CD14-positive monocyte (primary cell): ENCODE measurements at places on chromosomes 5 and 9. TPM values are rescaled to one million over a fixed set of nuclear protein-coding genes. Genes with fewer than 3 reads are reported as not detected.

The EMB gene
- 191 TPM for polyA plus RNA-seq

The CDC42SE2 gene
- 15.0 and 34.4 TPM in 2 replicates for polyA plus RNA-seq

- DNase-seq, result no peak
- peaks cover 9% of the 10 kb centered on the region for H3K4me1 ChIP-seq
- no peaks in the 10 kb centered on the region for H3K36me3 ChIP-seq
- no peak overlapping the region for H3K4me3 ChIP-seq
- H3K27me3 ChIP-seq, result no peaks in the 10 kb centered on the region
These were observed 318.8 kb downstream of the PIK3R1 start for GRCh38 chr5:68534131-68534940.

GRCh38 chr9:127535396-127535795, 76.7 kb upstream of the STXBP1 start:
- DNase-seq, result no peak
- H3K27ac ChIP-seq, result no peak overlapping the region
- H3K4me3 ChIP-seq, result no peak overlapping the region
- H3K4me1 ChIP-seq, result no peaks in the 10 kb centered on the region
- peaks cover 12% of the 10 kb centered on the region for H3K36me3 ChIP-seq

GRCh38 chr9:34547960-34548611, 25.3 kb upstream of the ENHO start:
- no peaks in the 10 kb centered on the region for H3K36me3 ChIP-seq
- no peak for DNase-seq
- no peak overlapping the region for H3K27ac ChIP-seq
- no peaks in the 10 kb centered on the region for H3K27me3 ChIP-seq
- H3K4me1 ChIP-seq, result no peaks in the 10 kb centered on the region
- H3K4me3 ChIP-seq, result no peak overlapping the region

The TCF7 gene
- polyA plus RNA-seq, result 0.15 and 0.47 TPM in 2 replicates

DNA sequence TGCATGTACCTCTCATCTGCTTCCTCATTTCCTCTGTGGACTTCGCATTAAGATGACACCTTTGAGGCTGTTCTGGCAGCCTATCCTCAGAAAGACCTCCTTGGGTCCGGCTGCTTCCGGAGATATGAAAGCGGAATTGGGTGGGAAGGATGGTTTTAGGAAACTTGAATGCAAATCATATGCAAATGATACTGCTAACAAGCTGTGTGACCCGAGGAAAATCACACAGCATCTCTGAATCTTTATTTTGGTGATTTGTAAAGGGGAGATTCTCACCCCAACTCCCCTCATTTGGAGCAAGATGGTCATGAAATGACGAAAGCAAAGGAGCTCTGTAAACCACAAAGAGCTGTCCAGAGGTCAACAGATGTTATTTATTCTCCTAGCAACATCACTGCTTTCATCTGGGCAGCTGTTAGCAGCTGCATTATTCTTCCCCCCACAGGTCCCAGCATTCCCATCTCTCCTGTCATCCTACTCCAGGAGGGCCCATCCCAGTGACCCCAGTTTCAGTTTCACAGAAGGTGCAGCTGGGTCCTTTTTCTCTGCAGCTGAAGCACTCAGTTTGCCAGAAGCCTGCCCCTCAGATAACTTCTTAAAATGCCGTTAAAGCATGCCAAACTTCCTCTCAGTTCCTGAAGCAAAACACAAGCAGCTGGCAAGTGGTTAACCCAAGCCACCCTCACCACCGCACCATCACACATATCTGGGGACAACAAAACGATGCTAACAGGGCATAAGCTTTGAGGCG, 269.5 kb downstream of the SEC61B start:
- no peak overlapping the region for H3K27ac ChIP-seq
- H3K4me1 ChIP-seq, result no peaks in the 10 kb centered on the region
- no peak overlapping the region for H3K4me3 ChIP-seq
- DNase-seq, result no peak
- H3K27me3 ChIP-seq, result no peaks in the 10 kb centered on the region

The DMRT2 gene
- polyA plus RNA-seq, result not detected

The PCDHB12 gene
- polyA plus RNA-seq, result not detected

The IFNA10 gene
- not detected in 2 replicates for polyA plus RNA-seq

DNA sequence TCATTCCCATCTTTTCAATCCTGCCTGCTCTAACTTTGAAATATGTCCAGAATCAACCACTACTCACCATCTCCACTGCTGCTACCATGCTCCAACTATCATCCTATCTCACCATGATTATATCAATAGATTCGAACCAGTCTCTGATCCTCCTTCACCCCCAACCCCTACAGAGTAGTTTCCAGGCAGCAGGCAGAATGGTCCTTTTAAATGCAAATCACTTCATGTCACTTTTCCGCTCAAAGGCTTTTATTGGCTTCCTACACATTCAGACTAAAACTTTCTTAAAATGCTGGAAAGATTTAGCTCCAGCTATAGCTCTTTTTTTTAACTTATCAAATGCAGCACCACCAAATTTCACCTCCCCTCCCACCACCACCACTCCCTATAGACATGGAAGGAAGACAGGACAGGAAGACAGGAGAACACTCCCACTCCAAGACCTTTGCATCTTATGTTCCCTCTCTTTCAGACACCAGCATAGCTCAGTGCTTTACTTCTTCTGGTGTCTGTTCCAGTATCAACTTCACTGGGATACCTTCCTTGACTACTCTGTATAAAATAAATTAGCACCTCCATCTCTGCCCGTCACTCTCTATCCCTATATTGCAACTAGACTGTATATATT, 9.9 kb upstream of the PPP2R2B start:
- no peak overlapping the region for H3K4me3 ChIP-seq
- DNase-seq, result no peak
